ENCODE measurements at places on chromosomes 11 and 22.

GRCh38 chr22:48254311-48254873 is 1491.9 kb downstream of the TBC1D22A start:
- no peak for DNase-seq

DNA sequence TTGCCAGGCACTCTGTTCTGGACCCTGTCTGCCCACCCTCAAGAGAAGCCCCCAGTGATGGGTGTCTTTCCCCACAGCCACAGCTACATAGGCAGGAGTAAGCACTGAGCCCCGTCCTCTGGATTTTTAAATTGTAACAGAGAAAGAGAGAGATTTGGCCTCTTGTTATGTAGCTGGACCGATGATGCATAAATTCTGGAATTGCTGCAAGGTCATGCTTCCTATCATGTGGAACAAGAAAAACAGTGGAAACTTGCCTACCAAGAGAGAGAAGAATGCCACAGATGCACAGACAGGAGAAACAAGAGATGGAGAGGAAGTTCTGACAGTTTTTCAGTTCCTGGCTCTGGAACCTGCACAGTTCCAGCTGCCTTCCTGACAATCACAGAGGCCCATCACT is 150.2 kb downstream of the ETS1 start:
- DNase-seq: no peak

- DNase-seq: no peak
Measured at GRCh38 chr22:17823964-17824363, 49.7 kb upstream of the BID start.

- DNase-seq: no peak
Measured at GRCh38 chr11:45431046-45432018, 145.2 kb upstream of the SYT13 start.

DNA sequence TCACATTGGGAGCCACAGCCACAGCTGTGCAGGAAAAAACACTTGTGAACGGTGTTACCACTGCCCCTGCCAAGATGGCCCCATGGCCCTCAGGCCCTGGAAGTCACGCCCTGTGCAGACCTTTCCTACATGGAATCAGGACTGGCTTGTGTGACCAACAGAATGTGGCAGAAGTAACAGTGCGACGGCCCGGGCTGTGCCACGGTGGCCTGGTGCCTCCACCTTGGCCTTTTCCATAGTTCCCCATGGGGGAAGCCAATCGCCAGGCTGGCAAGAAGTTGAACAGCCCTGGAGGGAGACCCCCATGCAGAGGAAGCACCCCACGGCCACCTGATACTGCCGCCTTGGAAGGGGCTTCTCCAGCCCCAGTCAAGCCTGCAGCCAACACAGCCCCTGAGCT is 48.0 kb downstream of the DHCR7 start:
- no peak for DNase-seq
